Activated CD4-positive, alpha-beta T cell treated with anti-CD3 and anti-CD28 coated beads, Interleukin-2, Interleukin-6, amounts not matched to agents 100 ng/mL and 50 ng/mL, durations not matched to agents 16 hours and 8 hours (primary cell): ENCODE measurements at places on chromosomes 5 and 9.

GRCh38 chr5:132310141-132310834 is 16.1 kb downstream of the SLC22A4 start:
- no peak for DNase-seq

DNA sequence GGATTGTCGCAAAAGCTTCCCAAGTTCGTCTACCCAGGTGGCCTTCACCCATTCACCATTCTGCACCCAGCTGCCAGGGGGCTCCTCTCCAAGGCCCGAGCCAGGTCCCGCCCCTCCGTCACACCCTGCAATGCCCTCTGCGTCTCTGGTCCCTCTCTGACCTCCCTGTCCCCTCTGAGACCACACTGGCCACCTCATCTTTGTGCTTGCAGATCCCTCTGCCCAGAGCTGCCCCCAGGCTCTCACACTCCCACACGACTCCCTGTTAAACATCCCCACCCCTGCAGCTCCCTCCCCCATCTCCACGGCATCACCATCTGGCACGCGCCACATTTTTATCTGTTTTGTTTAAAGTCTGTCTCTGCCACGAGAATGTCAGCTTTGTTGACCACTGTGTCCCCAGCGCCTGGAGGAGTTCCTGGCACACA is 243.6 kb downstream of the PBX3 start:
- DNase-seq = no peak

- no peak for DNase-seq
Observed at GRCh38 chr9:130042406-130042884, 544 bp downstream of the FNBP1 start.

- no peak for DNase-seq
Observed at GRCh38 chr9:34719021-34719768, 9.3 kb upstream of the CCL21 start.

DNA sequence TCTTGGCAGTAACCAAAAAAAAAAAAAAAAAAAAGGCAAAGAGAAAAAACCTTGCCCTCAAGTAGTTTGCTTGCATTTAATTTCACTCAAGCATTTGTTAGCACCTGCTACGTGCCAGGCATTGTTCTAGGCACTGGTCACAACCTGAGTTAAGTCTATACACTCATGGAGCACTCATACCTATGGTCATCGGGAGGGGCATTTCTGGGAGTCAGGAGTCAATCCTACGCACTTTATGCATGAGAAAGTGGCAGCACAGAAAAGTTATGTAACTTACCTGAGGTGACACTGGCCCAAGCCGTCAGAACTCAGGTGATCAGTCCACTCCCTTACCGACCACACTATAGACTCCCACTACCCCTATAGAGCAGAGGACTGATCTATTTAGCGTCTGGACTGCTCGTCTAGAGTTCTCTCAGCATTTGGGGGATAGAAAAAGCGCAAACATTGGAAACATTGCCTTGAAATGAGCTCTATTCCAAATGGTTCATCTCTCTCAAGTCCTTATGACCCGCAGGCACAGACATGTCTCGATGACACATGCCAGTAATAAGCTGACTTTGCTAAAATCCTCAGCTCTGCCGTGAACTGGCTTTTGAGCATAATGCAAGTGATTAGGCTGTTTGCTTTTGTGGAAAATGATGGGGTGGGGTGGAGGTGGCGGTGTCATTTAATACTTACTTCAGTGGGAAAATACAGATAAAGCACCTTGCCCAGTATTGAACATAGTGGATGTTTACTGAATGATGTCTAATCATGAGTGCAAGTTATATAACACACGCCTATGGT is 160.2 kb downstream of the ARHGEF28 start:
- DNase-seq = no peak

GRCh38 chr9:2116073-2116472 is 100.9 kb downstream of the SMARCA2 start:
- DNase-seq = peak; percentile 12
